Vagina (tissue), 2 donors: ENCODE measurements at places on chromosomes 6 and 20.

GRCh38 chr20:31607640-31608250 is 2.7 kb downstream of the ID1 start:
- no peak for DNase-seq

DNA sequence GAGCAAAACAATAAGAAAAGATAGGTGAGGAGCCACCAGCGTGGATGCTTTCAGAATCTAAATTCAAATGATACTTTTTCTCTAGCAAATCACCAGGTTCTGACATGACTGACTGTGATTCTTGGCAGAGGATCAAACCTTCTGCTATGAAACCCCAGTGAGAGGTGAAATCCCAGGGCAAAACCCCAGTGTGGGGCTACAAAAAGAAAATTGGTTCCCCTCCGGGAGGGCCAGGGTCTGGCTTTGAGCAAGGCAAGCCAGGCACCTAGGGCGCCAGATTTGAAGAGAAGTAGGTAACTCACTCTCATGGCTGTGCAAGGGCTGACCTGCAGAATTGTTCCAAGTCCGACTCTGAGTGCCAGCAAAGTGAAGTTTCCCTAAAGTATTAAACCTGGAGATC is 20.2 kb upstream of the RALGAPA2 start:
- DNase-seq: peak; percentile 79

- no peak for DNase-seq
Observed at GRCh38 chr6:148650941-148651505, 95.8 kb upstream of the UST start.

DNA sequence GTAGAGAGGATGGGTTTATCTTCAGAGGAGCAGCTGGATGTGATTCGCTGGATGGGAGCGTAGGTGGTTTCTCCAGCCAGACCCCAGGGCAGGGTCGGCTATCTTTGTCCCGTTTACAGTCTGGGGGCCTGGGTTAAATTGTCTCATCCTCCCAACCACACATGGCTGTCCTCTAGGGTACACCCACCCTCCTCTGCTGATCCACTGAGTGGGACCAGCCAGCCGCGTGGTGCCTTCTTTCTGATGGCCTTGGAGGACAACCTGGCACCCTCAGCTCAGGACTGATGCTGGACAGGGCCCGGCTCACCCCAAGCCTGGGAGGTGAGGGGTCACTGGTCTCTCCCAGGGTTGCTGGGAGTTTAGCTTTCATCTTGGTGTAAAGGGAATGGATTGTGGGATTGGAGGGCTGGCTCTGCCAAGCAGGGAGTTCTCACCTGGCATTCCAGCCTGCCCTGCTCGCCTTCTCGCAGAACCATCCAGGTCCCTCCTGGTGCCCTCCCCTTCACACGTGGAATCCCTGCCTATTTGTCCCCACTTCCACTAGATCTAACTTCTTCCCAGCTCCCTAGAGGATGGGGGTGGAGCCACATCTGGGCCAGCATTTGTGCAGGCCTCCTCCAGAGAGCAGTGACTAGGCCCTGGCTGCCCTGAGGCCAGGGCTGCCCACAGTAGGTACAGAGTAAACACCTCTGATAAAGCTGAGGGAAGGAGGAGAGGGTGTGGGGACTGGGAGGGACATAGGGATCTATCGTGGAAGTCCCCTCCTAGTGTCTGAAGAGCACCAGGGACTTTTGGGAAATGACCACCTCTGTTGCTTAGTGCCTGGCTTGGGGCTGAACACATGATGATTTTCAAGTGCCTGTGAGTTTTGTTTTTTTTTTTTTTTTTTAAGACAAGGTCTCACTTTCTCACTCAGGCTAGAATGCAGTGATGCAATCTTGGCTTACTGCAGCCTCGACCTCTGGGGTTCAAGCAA is 1.6 kb downstream of the ITPR3 start:
- no peak for DNase-seq

DNA sequence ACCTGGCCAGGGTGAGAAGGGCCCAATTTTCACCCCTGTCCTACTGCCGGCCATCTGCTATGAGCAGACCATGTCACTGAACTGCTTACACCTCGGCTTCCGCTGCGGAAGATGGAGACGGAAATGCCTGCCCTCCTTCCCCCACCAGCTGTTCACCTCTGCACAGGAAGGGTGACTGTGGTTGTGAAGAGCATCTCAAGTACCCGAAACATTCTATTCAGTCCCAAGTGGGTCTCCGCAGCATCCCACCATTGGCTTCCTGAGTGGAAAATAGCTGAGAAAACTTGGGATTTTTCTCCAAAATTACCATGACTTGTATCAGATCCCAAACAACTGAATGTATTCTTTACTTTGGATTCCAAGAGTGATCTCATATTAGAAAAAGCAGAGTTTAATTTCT is 16.1 kb downstream of the DOK5 start:
- no peak for DNase-seq

- DNase-seq: no peak
Observed at GRCh38 chr6:106360989-106361430, 493 bp downstream of the CRYBG1 start.
